Stimulated activated CD8-positive, alpha-beta memory T cell treated with anti-CD3 and anti-CD28 coated beads, Interleukin-2, amount 100 ng/mL, for 1 hour (primary cell): ENCODE measurements at places on chromosomes 2 and 18.
A peak's percentile ranks its signal among the peaks of the same experiment; 100 is the strongest.

DNA sequence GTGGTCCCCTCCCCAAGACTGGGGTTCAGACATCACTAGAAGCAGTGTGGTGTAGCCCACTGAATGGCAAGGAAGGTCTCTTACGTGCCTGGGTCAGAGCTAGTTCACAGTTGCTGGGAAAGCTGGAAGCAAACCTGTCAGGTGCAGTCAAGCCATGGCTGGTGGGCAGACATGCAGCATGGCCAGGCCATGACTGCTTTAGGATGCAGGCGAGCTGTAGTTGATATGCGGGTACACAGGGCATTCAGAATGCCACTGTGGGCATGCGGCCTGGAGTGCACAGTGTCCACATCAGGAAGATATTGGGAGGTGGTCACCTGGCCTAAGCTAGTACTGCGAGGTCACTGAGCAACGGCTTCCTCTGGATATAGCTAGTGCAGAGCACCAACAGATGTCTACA is 11.8 kb upstream of the SLC9A4 start:
- DNase-seq: no peak

DNA sequence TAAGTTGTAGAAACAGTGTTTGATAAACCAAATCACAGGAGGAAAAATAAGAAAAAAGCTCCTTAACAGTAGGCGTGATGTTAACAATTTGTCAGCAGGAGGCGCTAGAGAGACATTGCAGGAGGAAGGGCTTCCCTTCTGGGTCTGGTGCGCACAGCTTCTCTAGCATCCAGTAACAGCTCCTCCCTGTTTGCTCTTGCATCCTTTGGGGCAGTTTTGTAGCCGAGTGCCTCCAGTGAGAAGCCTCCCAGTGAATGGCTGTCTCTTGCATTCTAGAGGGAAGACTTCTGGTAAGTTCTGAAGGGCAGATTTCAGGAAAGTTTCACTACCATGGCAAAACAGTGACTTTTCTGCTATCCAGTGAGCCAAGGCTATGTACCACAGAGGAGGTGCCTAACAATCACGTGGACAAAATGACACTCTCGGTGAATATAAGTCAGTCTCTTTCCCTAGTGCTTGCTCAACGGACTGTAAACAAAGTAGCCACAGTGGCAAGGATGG is 9.5 kb upstream of the ZNF396 start:
- DNase-seq: no peak

GRCh38 chr2:170335351-170335750 is 157.4 kb downstream of the MYO3B start:
- no peak for DNase-seq

GRCh38 chr2:106296182-106296815 is 102.2 kb upstream of the UXS1 start:
- DNase-seq: no peak

- no peak for DNase-seq
These were observed 11.2 kb downstream of the CFLAR start for GRCh38 chr2:201127152-201127511.

DNA sequence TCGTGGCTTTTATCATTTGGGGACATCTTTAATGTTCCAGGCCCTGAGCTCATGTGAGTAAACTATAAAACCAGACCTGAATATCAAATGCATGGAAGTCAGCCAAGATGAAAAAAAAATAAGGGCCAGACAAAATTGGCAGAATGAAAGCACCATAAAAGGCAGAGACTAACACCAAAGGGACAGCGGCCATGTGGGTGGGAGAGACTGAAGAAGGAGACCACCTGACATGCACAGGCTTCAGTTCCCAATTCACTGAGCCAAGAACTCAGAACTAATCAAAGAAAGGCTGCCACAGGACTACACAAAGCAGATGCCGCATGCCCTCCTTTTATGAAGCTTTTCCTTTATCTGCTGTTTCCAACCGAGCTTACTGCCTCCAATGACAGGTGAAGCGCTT is 267.1 kb downstream of the RAD51AP2 start:
- no peak for DNase-seq

DNA sequence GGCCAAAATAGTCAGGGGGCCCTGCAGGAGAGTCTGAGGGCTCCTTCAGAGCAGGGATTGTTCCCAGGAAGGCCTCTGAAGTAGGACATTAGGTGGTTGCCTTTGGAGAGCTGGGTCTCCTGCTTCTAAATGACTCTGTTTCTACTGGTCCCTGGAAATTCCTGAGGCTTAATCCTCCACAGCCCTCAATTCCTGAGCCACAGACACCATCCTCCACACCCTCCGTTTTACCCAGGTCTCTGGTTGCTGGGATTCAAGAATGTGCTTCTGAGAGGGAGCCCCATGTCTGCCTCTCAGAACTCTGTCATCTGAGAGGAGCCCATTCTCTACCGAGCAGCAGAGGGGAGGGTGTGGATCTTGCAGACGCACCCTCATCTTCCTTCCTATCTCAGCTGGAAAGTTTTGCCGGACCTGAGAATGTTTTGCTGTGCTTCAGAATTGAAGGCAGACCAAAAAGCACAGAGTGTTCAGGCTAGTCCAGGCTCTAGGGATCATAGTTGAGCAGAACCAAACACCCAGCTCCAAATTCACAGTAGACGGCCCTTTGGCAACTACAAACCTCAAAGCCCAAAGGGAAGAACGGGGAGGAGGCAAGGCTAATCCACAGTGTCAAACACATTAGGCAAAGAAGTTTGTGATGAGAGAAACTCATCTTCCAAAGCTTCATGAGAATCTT is 8.1 kb downstream of the VIT start:
- no peak for DNase-seq

- no peak for DNase-seq
These were observed 5.9 kb downstream of the ASXL3 start for GRCh38 chr18:33583901-33584300.

GRCh38 chr18:27064673-27065072 is 120.4 kb downstream of the CHST9 start:
- DNase-seq: no peak

GRCh38 chr18:23391156-23391555 is 61.9 kb upstream of the RIOK3 start:
- DNase-seq: no peak

GRCh38 chr2:159936471-159936870 is 125.9 kb downstream of the PLA2R1 start:
- no peak for DNase-seq

DNA sequence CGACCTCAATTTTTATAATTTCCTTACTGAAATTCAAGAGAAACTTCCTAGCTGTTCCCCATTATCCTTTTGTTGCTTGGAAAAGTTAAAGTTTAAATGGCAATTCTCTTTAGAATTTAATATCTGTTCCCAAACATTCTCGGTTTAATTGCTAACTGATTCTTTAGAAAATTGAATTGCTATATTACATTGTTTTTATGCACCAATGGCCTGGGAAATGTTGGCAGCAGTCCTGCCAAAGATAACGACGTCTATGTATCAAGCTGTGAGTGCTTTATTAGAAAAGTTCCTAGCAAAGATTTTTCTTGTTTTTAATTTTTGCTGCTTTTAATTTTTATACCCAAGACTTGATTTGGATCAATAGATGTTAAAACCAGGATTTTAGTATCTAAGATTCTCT is 167.8 kb upstream of the HDAC4 start:
- no peak for DNase-seq

- no peak for DNase-seq
These were observed 110.6 kb downstream of the MSTN start for GRCh38 chr2:189951791-189952535.

DNA sequence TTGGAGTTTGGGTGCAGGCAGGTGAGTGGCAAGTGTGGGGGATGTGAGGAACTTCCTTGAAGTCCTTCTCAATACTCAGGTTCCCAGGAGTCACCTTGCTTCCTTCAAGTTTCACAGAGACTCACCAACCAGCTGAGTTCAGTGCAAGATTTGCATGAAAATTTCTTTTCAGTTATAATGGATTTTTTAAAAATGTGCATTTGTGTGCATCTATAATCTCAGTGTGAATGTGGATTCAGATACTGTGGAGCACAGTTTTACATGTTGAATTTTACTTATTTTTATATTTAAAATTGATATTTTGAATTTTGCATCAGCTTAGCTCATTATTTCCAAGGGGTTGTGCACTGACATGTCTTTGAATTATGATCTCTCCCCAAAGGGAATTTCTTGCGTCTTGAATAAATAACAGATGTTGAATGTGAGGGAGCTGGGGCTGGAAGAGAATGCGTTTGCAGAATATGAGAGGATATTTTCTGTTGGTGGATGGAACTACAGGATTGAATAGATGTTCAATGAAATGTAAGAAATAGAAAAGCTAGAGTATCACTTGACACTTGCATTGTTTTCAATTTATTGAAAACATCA is 184.3 kb downstream of the RPRM start:
- no peak for DNase-seq

DNA sequence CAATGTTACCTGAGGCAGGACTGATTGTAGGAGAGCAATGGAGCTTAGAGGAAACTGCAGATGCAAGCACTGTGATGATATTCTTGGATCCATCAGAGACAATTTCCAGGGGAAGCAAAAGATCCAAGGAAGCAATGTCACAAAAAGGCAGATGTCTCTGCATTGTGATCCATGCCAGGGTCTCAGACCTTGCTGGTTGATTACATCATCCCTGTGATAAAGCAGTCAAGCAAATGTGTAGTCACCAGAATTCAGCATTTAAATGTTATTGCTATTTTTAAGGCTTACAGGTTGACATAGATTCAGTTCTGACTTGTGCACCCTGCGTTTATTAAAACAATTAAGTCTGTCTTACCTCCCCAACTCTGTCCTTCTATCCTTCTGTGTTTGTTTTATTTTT is 56.8 kb upstream of the CCDC85A start:
- no peak for DNase-seq

GRCh38 chr2:72442270-72442669 is 294.6 kb upstream of the CYP26B1 start:
- no peak for DNase-seq

DNA sequence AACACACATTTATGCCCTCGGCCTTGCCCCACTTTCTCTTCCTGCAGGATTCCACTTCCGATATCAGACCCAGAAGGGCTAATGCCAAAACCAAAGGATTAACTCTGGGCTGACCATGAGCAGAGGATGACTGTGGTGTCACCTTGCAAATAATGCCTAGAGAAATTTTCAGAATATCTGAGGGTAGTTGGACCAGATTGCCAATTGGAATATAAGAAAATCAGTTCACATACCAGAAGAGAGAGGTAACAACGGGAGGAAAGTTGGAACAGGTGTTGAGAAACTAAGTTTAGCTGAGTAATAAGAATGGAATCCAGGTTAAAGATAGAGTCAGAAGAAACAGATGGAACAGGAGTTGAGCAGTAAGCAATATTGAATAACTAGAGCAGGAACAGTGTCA is 232.7 kb upstream of the UBE2E3 start:
- no peak for DNase-seq

- no peak for DNase-seq
These were observed 1.5 kb downstream of the ADD2 start for GRCh38 chr2:70766357-70767078.

DNA sequence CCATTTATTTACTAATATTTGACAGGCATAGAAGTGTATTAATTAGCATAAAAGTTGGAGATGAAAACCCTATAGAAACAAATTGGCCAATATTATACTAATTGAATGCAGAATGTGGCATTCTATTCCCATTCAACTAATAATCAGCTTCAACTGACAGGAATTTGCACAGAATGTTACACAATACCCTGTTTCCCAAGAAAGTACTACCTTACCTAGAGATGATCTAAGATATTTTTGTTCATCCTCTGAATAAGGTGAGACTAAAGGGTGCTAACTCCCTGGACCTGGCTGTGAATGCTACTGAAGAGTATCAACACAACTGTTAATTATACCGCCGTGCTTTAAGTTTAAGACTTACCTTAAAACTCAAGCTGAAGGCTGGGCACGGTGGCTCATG is 28.9 kb downstream of the CEP68 start:
- no peak for DNase-seq

DNA sequence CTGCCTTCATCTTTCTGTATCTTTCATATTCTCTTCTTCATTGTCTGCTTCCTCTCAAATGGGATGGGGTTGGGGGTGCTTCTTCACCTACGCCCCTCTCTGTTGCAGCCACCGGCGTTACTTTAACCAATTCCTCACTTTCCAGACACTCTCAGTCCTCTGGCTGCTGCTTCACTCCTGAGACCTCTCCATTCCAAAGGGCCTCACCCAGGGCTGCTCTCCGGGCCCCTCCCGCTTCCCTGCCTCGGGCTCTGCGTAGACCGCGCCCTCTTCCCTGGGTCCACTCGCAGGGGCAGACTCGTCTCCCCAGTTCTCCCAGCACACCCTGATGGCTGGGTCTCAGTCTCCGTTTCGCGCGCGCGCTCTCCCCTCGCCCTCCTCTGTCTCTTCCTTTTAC is 926 bp downstream of the SERPINB8 start:
- DNase-seq: no peak

DNA sequence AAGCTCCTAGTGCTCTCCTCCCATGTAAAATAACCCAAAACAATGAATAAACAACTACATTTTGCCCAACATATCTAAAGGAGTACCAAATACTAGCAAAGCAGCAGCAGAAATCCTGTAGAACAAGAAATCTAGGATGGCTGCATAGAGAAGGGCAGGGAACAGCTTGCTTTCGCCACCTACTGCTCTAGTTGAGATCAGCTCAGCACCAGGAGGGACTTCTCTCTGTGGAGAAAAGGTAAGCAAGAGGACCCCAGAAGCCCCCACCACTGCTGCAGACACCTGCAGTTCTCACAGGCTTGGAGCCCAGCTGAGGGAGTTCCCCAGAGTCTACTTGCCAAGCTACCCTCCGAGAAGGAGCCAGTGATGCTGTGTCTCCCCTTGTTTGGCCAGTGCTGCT is 243.0 kb upstream of the CHST9 start:
- DNase-seq: no peak

GRCh38 chr2:118855451-118856279 is 8.2 kb upstream of the EN1 start:
- DNase-seq: peak; percentile 64

GRCh38 chr2:168210895-168211570 is 36.4 kb downstream of the STK39 start:
- DNase-seq: no peak

- DNase-seq: no peak
These were observed 21.2 kb downstream of the GPC1 start for GRCh38 chr2:240456447-240457222.
